ENCODE measurements at places on chromosomes 12 and 14.

DNA sequence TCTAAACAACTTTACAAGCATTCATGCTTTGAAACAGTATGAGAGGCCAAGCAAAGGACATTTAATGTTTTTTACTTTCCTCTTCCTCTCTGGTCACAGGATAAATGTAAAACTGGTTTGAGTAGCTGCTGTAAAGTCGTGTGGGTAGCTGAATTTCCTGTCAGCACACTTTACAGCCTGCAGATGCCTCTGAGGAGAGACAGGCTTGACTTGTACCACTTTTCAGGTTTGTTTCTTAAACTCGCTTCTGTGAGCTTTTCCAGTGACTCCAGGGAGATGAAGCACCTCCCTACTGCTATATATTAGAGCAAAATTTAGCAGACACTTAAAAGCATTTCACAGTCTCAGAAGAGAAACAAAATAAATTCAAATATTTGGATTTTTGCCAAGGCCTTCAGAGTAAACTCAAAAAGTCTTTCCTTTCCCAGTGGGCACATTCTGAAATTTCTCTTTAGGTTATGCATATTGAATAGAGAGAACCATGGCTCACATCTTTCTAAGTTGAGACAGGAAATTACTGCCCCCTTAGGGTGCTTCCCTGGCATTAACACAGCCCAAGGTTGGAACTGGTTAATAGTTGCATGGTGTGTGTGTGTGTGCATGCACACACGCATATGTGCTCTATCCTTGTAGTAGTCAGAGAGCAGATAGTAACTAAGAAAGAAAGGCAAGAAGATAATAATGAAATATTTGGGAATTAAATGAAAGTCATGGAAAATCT, 557.3 kb upstream of the MIS18BP1 start:
- DNase-seq = no peak

GRCh38 chr14:103066399-103066798, 9.1 kb upstream of the CDC42BPB start:
- no peak for DNase-seq

DNA sequence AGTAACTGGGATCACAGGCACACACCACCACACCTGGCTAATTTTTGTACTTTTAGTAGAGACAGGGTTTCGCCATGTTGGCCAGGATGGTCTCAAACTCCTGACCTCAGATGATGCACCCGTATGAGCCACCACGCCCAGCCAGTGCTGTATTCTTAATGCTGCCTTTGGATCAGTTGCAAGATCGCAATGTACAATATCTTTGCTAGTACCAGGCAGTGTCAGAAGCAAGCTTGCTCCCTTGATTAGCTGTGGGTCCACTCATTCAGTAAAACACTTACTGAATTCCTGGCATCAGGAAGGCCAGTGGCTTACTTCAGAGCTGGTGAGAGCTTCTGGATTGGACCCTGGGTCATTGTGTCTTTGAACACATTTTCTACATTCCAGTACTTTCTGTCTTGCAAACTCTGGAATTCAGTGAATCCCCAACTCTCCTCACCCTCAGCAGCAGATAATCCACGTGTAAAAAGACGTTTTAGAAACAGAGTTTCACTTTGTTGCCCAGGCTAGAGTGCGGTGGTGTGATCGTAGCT, 1183.7 kb downstream of the AACS start:
- no peak for DNase-seq

- DNase-seq = no peak
Observed at GRCh38 chr12:72209086-72209485, 63.1 kb upstream of the TRHDE start.

GRCh38 chr12:72491426-72491825, 219.3 kb downstream of the TRHDE start:
- DNase-seq = no peak

DNA sequence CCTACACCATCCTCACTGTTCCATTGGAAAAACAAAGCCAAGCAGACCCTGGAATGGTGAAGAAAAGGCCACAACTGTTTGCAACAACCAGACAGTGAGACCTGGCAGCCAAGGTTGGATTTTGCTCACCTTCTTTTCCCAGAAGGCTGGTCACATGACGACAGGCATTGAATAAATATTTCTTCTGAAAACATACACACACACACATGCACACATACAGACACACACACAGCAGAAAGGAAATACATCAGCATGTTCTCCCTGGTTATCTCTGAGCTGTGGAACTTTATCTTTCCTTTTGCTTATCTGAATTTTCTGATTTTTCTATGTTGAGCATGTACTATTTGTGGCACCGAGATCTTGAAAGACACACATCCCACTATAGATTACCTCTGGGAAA, 38.0 kb upstream of the CCDC60 start:
- DNase-seq = no peak

DNA sequence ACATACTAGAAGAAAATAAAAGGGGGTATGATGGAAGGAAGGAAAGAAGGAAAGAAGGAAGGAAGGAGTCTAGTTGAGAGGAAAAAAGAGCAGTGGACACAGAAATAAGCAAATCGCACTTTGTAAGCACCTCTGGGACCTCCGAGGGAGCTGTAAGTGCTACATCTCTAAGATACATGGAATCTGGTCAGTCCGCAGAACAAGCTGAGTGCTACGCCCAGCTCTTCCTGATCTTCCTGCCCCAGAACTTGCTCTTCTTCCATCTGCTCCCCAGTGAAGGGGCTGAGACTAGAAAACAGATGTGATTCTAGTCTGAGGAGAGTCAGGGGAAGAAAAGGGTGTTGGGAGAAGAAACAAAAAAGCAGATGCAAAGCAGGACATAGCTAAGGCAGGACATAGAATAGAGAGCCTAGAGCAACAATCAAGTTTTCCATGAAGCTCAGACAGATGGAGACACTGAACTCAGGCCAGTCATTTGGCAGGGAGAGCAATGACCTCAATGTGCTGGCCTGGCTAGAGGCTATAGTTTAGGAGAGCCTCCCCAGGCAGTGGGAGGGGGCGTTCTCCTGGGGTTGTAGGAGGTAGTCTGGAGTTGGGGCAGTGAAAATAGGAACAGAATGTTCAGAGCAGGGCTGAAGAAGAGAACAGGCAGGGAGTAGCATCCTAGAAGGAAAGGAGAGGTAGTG, 1.7 kb upstream of the MFAP5 start:
- no peak for DNase-seq

DNA sequence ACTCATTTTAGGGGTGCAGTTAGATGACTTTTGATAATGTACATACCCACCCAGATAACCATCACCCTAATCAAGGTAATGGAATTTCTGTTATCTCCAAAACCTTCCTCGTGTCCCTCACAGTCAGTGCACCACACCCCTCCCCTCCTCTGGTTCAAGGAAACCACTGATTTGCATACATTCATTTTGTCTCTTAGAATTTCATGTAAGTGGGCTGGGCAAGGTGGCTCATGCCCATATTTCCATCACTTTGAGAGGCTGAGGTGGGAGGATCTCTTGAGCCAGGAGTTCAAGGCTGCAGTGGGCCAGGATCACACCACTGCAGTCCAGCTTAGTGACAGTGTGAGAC, 15.7 kb downstream of the ADIPOR2 start:
- no peak for DNase-seq

DNA sequence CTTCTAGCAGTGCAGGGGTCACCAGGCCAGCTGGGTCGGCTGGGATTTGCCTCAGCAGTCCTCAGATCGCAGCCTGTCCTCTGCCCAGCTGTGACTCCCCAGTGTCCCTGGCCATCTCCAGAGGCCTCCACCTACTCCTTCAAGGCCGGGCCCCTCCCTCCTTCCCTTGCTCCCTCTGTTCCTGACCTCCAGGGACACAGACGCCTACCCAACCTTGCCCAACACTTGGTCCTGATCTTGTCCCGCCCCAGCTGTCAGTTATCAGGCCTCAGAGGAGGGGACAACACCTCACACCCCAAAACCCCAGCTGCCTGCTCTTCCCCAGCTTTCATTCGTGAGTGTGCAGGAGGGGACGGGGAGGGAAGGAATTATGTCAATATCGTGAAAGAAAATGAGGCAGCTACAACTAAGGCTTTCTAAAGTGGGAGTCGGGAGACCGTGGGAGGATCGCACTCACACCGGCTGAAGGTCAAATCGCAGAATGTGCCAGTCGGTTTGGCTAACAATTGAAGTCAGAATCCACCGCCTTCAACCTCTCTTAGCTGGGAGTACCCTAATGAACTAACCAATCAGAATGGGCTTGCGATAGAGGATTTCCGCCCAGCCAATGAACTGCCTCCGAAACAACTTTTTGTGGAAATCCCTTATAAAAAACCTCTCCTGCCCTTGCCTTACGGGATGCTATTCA, 9.4 kb upstream of the PLBD2 start:
- no peak for DNase-seq

- DNase-seq = no peak
Observed at GRCh38 chr12:93729934-93730333, 52.8 kb downstream of the CRADD start.

GRCh38 chr12:92769124-92769901, 66.5 kb downstream of the PLEKHG7 start:
- DNase-seq = no peak

- no peak for DNase-seq
Observed at GRCh38 chr14:61213920-61214319, 67.2 kb downstream of the TMEM30B start.

- DNase-seq = no peak
Observed at GRCh38 chr12:96064271-96064670, 28.9 kb upstream of the LTA4H start.

DNA sequence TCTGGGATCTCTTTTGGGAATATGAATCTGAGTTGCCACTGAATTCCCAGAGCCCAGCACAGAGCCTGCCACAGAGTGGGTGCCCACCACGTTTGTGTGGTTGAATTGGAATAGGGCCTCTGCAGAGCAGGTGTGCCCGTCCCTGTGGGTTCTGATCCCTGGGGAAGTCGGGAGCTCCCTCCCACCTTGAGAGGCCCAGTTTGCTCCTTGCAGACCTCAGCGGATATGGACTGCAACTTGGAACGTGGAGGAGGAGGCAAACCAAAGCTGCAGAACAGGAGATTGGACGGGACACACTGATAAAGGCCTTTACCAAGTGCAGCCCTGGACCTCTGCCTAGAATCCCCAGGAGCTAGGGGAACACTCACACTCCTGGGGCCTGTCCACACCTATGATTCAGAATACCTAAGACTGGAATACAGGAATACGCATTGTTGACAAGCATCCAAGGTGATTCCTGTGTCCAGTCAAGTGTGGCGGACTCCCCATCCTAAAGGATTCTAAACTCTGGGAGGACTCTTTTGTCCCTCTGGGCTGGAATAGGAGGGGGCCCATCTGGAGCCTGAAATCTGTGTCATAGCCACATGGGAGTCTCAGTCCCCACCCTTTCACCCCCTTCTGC, 2.4 kb downstream of the KRT76 start:
- no peak for DNase-seq

DNA sequence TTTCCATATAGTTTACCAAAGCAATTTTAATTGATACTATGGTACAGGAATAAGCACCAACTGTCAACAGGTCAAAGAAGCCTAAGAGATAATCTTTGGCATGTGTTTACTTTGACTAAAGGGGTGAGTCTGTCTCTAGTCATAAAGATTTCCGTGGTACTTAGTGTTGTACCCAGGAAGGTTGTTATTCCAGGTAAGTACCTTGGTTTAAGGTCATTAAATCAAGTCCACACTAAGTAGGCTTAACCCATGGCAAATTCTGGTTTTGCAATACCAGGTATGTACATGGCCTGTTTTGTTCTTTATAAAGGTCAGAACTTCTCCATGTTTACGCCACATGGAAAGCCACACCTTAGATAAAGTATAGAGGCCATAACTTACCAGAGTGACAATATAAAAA, 10.0 kb downstream of the MAX start:
- DNase-seq = no peak

DNA sequence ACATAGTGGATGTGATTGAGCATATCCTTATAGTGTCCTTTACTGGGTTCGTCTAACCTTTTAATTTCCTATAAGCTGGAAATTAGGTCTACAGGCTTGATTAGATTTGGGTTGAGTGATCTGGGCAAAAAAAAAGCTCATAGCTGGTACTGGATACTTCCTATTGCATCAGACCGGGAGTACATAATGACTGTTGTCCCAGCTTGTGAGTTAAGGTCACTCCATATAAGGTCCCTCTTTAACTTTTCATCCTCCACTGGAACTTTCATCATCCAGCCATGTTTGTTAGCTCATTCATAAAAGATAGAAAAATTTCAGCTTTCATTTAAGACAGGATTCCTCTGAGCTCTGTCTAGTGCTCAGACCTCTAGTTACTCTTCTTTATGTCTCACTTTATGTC, 80.8 kb downstream of the C14orf132 start:
- DNase-seq = no peak

Measured in NCI-H1417 treated with DMSO at 0.1 percent for 48 hours (cell line).